Liver (tissue), 10 donors: ENCODE measurements at places on chromosomes 6 and 20. TPM values are rescaled to one million over a fixed set of nuclear protein-coding genes. Genes with fewer than 3 reads are reported as not detected.

- no peak for DNase-seq
Observed at GRCh38 chr20:54343099-54343498, 132.3 kb upstream of the DOK5 start.

GRCh38 chr20:59163631-59164530 is at the start of gene ZNF831:
TSS of gene ZNF831 (plus strand) at chr20:59163821. CDS start at chr20:59191020, 27,199 bp downstream.
- DNase-seq: no peak

KLHDC3 gene
- polyA plus RNA-seq: 49.9 TPM

GRCh38 chr6:152146385-152146784 is 338.9 kb downstream of the ESR1 start:
- DNase-seq: no peak

NRSN1 gene
- not detected for polyA plus RNA-seq

DNA sequence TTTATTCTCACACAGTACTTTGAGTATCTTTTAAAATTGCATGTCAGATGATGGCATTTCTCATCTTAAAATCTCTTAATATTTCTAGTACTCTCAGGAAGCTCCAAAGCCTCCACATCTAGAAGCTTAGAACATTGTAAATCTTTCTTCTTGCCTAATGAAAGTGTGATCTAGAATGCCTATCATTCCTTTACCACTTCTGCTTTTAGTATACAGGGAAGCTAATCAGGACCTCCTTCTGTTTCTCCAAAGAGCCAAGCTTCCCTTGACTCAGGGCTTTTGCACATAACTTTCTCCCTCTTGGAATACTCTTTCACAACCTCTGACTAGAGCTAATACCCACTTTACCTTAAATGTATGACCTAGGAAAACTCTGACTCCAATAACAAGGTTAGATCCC is 7.5 kb upstream of the ELOVL4 start:
- no peak for DNase-seq

SLC17A9 gene
- polyA plus RNA-seq: 56.0 TPM
